ENCODE measurements at places on chromosomes 11 and 22. TPM values are rescaled to one million over a fixed set of nuclear protein-coding genes. Genes with fewer than 3 reads are reported as not detected.

VWCE gene
- total RNA-seq = 0.42 TPM

TMPRSS5 gene
- total RNA-seq = 0.35 TPM

TRIM29 gene
- total RNA-seq = 787 TPM

PGA4 gene
- total RNA-seq = not detected

MMP7 gene
- 35.8 TPM for total RNA-seq

SLC5A12 gene
- not detected for total RNA-seq

BRD1 gene
- 33.4 TPM for total RNA-seq

INS gene
- not detected for total RNA-seq

MIOX gene
- not detected for total RNA-seq

TNNT3 gene
- total RNA-seq = 3.1 TPM

RAB3IL1 gene
- total RNA-seq = 1.5 TPM

FOLH1 gene
- total RNA-seq = 2.5 TPM

ASCL2 gene
- total RNA-seq = 0.67 TPM

UBXN1 gene
- 67.3 TPM for total RNA-seq

NAA40 gene
- total RNA-seq = 13.2 TPM

GRK3 gene
- total RNA-seq = 3.6 TPM

NDUFV1 gene
- total RNA-seq = 206 TPM

XKR3 gene
- not detected for total RNA-seq

NAALAD2 gene
- total RNA-seq = 1.1 TPM

PDGFB gene
- total RNA-seq = 6.3 TPM

OR52I1 gene
- total RNA-seq = not detected

C11orf16 gene
- total RNA-seq = not detected

PPFIBP2 gene
- total RNA-seq = 28.1 TPM

ANO1 gene
- total RNA-seq = 17.5 TPM

RAC2 gene
- total RNA-seq = 21.7 TPM

TREH gene
- total RNA-seq = not detected
